ENCODE measurements at places on chromosomes 11 and 22.
A peak's percentile ranks its signal among the peaks of the same experiment; 100 is the strongest.

DNA sequence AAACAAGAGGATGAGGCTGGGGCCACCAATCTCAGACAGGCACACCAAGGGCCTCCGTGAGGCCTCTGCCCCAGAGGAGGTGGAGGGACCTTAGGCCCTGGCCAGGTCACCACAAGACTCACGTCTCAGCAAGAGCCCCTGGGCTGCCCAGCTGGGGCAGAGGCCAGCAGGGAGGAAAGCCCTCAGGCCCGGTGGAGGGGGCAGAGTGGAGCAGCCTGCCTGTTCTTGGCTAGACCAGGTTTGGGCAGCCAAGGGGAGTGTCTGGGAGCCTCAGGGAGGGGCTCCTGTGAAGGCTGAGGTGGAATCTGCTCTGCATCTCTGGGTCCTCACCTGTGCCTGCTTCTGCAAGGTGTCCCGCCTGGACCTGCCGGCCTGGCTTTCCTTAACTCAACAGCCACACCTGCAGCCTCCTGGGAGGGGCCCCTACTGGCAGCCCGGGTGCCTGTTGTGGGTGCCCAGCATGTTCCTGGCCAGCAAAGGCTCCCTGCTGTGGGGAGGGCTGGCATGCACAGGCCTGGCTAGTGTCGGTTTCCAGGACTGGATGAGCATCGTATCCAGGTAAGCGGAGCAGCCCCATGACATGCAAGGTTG is 11.9 kb downstream of the TTLL12 start:
- H3K4me1 ChIP-seq: peaks cover 16% of the 10 kb centered on the region
- DNase-seq: no peak
- H3K4me3 ChIP-seq: no peak overlapping the region
- H3K27ac ChIP-seq: no peak overlapping the region

DNA sequence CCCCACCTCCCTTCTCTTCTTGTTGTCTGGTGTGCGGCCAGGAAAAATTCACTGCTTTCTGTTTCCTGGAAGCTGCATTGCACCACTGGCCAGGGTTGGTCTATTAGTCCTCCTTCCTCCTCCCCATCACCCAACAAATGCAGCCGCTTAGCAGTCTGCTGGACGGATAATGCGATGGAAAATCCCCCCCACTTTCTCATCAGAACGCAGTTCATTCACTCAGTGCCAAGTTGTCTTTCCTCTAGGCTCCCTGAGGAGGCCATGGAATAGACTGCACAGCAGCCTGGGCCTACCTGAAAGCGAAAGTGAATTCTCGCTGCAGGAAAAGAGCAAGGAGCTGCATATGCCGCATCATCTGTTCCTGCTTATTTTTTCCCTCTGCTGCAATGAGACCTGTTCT is 513.6 kb downstream of the METTL15 start:
- no peaks in the 10 kb centered on the region for H3K4me1 ChIP-seq
- H3K27me3 ChIP-seq: no peaks in the 10 kb centered on the region
- no peak overlapping the region for H3K4me3 ChIP-seq
- H3K36me3 ChIP-seq: no peaks in the 10 kb centered on the region
- H3K27ac ChIP-seq: no peak overlapping the region
- DNase-seq: no peak

DNA sequence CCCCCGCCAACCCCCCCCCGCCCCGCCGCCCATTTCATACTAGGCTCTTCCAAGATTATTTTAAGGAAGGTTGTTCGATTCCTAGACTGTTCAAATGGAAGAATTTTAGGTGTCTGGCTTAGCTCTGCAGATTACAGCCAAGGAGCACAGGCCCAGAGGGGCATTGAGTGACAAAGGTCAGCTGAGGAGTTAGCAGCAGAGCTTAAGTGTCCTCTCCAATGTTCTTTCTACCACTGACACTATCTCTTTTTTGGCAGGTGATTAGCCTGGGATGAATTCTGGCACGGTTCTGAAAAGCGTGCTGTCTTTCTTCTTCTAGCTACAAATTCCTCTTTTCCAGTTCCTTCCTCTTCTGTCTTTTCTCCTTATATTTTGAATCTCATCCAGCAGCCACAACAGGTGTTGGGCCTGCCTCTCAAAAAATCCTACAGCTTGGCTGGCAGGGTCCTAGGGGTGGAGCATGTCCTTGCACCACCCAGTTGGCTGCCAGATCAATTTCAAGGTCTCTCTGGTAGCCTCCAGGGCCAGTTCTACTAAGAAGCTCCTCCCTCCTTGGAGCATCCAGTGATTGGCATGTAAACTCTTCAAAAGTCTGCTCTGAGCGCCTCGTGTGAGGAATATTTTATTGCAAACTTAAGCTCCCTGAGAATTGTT is 23.0 kb downstream of the KCNE3 start:
- no peak overlapping the region for H3K4me3 ChIP-seq
- H3K4me1 ChIP-seq: no peaks in the 10 kb centered on the region

GRCh38 chr11:60756307-60757032 is at the start of gene MS4A15:
Gene MS4A15, plus strand, starts transcription at chr11:60756867. Its CDS starts 6,867 bp downstream, at chr11:60763734.
- peaks cover 46% of the 10 kb centered on the region for H3K27me3 ChIP-seq
- no peak within 1 kb of the TSS for H3K4me3 ChIP-seq

DNA sequence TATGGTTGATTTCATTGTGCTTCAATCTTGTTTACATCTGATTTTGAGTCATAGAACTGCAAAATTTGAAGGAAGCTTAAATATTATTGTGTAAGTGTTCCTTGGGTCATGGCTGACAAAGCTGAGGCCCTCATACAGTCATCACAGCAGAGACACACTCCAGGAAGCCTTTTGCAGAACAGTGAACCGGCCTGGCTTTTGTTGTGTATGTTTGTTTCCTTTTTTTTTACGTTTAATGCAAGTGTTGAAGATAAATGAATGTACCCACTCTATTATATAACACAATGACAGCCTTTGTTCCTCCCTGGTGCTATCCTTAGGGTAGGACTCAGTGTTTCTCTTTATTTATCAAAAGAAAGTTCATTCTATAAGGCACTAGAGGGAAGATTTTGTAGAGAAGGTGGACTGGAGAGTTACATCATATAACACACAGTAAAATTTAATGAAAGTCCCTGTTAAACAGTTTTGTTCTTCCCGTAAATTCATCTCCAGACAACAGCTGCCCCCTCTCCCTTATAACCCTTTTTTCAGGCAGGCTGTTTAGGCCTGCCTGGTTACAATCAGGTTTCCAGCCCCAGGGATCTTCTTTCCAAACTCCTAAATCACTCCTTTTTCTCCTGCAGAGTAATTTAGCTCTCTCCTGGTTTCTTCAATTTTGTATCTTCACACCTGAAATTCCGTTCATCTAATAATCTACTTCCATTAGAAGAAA is 34.3 kb upstream of the CSTF3 start:
- H3K27me3 ChIP-seq: no peaks in the 10 kb centered on the region
- DNase-seq: no peak
- no peaks in the 10 kb centered on the region for H3K36me3 ChIP-seq
- no peak overlapping the region for H3K4me3 ChIP-seq
- H3K27ac ChIP-seq: no peak overlapping the region

GRCh38 chr11:80779905-80780605 is 1339.2 kb upstream of the TENM4 start:
- H3K27ac ChIP-seq: no peak overlapping the region
- H3K4me1 ChIP-seq: no peaks in the 10 kb centered on the region
- DNase-seq: no peak
- H3K27me3 ChIP-seq: no peaks in the 10 kb centered on the region

GRCh38 chr11:33773404-33773986 is 825 bp downstream of the FBXO3 start:
- peaks cover 10% of the 10 kb centered on the region for H3K36me3 ChIP-seq
- H3K27me3 ChIP-seq: peaks cover 28% of the 10 kb centered on the region
- peak overlapping the region; percentile 93 for H3K4me3 ChIP-seq
- DNase-seq: peak; percentile 67
- H3K4me1 ChIP-seq: peaks cover 28% of the 10 kb centered on the region

GRCh38 chr22:47146941-47147340 is 384.5 kb downstream of the TBC1D22A start:
- H3K4me3 ChIP-seq: no peak overlapping the region
- no peak overlapping the region for H3K27ac ChIP-seq
- H3K27me3 ChIP-seq: no peaks in the 10 kb centered on the region
- peaks cover 9% of the 10 kb centered on the region for H3K4me1 ChIP-seq

DNA sequence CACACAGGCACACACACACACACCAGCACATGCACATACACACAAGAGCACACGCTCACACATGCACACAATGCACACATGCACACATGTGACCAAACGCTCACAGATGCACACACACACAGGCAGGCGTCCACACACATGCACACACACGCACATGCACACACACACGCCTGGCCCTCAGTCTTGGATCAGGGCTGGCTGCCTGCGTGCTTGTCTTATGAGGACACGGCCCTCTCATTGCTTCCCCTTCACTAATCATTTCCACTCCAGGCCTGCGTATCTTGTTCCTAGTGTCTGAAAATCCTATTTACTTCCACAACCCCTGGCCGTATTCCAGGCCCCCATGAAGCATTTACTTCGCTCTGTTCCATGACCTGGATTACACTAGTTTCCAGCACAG is 740.5 kb downstream of the BRD1 start:
- no peaks in the 10 kb centered on the region for H3K36me3 ChIP-seq
- no peak overlapping the region for H3K4me3 ChIP-seq
- H3K27ac ChIP-seq: no peak overlapping the region
- no peaks in the 10 kb centered on the region for H3K27me3 ChIP-seq

- DNase-seq: no peak
- no peaks in the 10 kb centered on the region for H3K27me3 ChIP-seq
- H3K4me1 ChIP-seq: no peaks in the 10 kb centered on the region
- H3K4me3 ChIP-seq: no peak overlapping the region
Observed at GRCh38 chr11:131642756-131643531, 272.5 kb downstream of the NTM start.

- DNase-seq: no peak
- H3K36me3 ChIP-seq: no peaks in the 10 kb centered on the region
- H3K4me3 ChIP-seq: no peak overlapping the region
- H3K27me3 ChIP-seq: peaks cover 51% of the 10 kb centered on the region
Observed at GRCh38 chr22:33054001-33054675, 4.0 kb downstream of the SYN3 start.

- H3K4me1 ChIP-seq: peaks cover 2% of the 10 kb centered on the region
- DNase-seq: no peak
- H3K36me3 ChIP-seq: peaks cover 13% of the 10 kb centered on the region
- H3K27ac ChIP-seq: no peak overlapping the region
Observed at GRCh38 chr11:43712676-43713075, 32.1 kb downstream of the HSD17B12 start.

GRCh38 chr11:1733716-1734640 is 16.4 kb downstream of the IFITM10 start:
- H3K4me3 ChIP-seq: no peak overlapping the region
- peaks cover 3% of the 10 kb centered on the region for H3K36me3 ChIP-seq
- peaks cover 36% of the 10 kb centered on the region for H3K27me3 ChIP-seq
- H3K4me1 ChIP-seq: peaks cover 38% of the 10 kb centered on the region

- no peak overlapping the region for H3K4me3 ChIP-seq
- no peaks in the 10 kb centered on the region for H3K27me3 ChIP-seq
- H3K4me1 ChIP-seq: peaks cover 44% of the 10 kb centered on the region
- H3K27ac ChIP-seq: no peak overlapping the region
- DNase-seq: no peak
Observed at GRCh38 chr11:83002053-83002452, 69.6 kb downstream of the RAB30 start.

- peaks cover 15% of the 10 kb centered on the region for H3K36me3 ChIP-seq
- no peak overlapping the region for H3K4me3 ChIP-seq
- H3K4me1 ChIP-seq: peaks cover 51% of the 10 kb centered on the region
- H3K27ac ChIP-seq: peak overlapping the region; percentile 50
- H3K27me3 ChIP-seq: no peaks in the 10 kb centered on the region
Observed at GRCh38 chr11:47518212-47518964, 34.5 kb downstream of the CELF1 start.

GRCh38 chr11:118635237-118635591 is 27.8 kb downstream of the PHLDB1 start:
- no peaks in the 10 kb centered on the region for H3K4me1 ChIP-seq
- DNase-seq: no peak
- no peak overlapping the region for H3K4me3 ChIP-seq
- H3K36me3 ChIP-seq: no peaks in the 10 kb centered on the region
- peaks cover 3% of the 10 kb centered on the region for H3K27me3 ChIP-seq
- H3K27ac ChIP-seq: no peak overlapping the region

- peak overlapping the region; percentile 92 for H3K27ac ChIP-seq
- H3K36me3 ChIP-seq: peaks cover 39% of the 10 kb centered on the region
- peaks cover 51% of the 10 kb centered on the region for H3K4me1 ChIP-seq
- peak overlapping the region; percentile 88 for H3K4me3 ChIP-seq
- peak; percentile 73 for DNase-seq
Observed at GRCh38 chr22:36386351-36386899, 1.3 kb downstream of the MYH9 start.

DNA sequence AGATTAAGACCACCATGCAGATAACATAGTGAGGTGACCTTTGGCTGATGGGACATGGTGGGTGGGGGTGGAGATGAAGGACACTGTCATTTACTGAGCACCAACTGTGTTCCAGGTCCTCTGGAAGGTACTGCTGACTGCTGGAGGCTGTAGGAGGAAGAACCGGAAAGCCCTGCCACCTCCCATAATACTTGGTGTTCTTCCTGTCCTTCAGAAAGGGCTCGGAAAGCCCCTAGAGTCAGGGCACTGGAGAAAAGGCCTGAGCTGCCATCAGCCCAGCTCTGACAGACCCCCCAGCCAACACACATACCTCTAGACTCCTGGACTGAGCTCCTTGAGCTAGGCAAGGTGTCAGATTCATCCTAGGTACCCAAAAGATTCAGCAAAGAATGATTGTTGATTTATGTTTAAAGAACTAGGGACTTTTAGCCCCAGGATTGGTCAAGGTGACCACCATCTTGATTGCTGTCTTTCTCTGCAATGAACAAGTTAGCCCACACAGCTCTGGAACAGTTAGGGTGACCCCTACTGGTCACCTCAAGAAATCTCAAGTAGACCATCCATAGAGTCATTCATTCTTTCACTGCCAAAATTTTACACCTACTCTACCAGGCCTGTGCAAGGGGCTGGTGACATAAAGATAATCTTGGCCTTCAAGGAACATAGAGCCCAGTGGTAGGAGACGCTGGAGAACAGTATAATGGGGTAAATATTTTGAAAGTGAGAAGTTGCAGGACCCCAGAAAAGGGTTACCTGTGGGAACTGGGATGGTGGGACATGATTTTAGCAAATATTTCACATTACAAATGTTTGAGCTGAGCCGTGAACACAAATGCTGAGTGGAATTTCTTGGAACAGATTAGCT is 39.4 kb downstream of the IRAG1 start:
- no peak overlapping the region for H3K4me3 ChIP-seq
- H3K4me1 ChIP-seq: peaks cover 37% of the 10 kb centered on the region
- H3K27me3 ChIP-seq: no peaks in the 10 kb centered on the region
- H3K36me3 ChIP-seq: no peaks in the 10 kb centered on the region
- H3K27ac ChIP-seq: no peak overlapping the region

- no peaks in the 10 kb centered on the region for H3K4me1 ChIP-seq
- H3K4me3 ChIP-seq: no peak overlapping the region
- H3K27me3 ChIP-seq: no peaks in the 10 kb centered on the region
- no peak overlapping the region for H3K27ac ChIP-seq
- no peaks in the 10 kb centered on the region for H3K36me3 ChIP-seq
- no peak for DNase-seq
Observed at GRCh38 chr11:19730373-19730772, 17.7 kb downstream of the NAV2 start.

GRCh38 chr11:103035791-103036434 is 56.0 kb downstream of the DCUN1D5 start:
- H3K4me3 ChIP-seq: peak overlapping the region; percentile 8
- no peaks in the 10 kb centered on the region for H3K27me3 ChIP-seq
- H3K27ac ChIP-seq: peak overlapping the region; percentile 87
- peak; percentile 66 for DNase-seq
- H3K4me1 ChIP-seq: peaks cover 18% of the 10 kb centered on the region

- H3K36me3 ChIP-seq: peaks cover 25% of the 10 kb centered on the region
- no peaks in the 10 kb centered on the region for H3K27me3 ChIP-seq
- DNase-seq: no peak
- peak overlapping the region; percentile 51 for H3K4me3 ChIP-seq
- peaks cover 77% of the 10 kb centered on the region for H3K4me1 ChIP-seq
Observed at GRCh38 chr11:3865388-3866193, 10.1 kb downstream of the STIM1 start.

GRCh38 chr11:127451861-127452260 is 451.3 kb upstream of the KIRREL3 start:
- no peaks in the 10 kb centered on the region for H3K27me3 ChIP-seq
- no peaks in the 10 kb centered on the region for H3K36me3 ChIP-seq
- no peak overlapping the region for H3K27ac ChIP-seq
- no peaks in the 10 kb centered on the region for H3K4me1 ChIP-seq

All from activated CD8-positive, alpha-beta memory T cell treated with anti-CD3 and anti-CD28 coated beads, Interleukin-2, amount 10 ng/mL, durations not matched to agents 7 days and 5 days (primary cell).